ENCODE measurements at places on chromosomes 7 and 10.

- no peak for DNase-seq
Observed at GRCh38 chr10:125661941-125662515, 20.9 kb downstream of the TEX36 start.

DNA sequence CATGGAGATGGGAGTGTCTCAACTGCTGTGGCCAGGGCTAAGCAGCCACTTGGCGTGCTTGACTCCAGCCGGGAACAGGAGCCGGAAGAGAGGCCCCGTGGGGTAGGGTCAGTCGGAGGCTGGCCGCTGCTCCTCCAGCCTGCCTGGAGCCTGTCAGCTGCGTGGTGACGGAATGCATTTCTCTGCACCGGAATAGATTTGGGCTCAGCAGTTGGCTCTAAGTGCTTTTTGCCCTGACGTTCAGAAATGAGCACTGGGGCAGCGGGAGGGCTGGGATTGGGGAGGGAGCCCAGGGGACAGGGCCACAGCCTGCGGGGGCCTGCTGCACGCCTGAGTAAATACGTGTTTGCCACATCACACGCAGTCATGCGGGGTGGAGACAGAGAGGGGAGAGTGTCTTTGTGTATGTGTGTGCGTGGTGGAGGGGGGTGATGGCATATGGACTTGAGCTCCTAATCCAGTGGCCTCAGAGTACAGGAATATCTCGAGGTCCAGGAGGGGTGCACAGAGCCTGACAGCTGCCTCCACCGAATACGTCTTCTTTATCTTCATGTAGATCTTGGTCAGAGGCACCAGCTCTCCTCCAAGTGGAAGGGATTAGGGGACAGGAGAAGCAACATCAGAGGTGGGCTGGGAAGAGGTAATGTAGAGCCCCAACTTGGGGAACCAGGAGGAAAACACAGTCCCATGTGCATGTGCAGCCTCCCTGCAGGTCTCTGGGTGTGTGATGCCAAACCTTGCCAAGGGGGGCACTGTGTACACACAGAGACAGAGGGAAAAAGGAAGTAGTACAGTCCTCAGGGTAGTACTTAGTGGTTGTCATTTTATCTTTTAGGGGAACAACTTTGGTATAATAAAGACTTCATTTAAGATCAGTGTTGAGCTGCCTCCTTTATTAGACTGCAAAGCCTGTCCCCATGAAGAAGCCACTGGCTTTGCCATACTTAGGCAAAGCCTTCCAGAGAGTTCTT, 151.4 kb downstream of the CDH23 start:
- DNase-seq, result no peak

DNA sequence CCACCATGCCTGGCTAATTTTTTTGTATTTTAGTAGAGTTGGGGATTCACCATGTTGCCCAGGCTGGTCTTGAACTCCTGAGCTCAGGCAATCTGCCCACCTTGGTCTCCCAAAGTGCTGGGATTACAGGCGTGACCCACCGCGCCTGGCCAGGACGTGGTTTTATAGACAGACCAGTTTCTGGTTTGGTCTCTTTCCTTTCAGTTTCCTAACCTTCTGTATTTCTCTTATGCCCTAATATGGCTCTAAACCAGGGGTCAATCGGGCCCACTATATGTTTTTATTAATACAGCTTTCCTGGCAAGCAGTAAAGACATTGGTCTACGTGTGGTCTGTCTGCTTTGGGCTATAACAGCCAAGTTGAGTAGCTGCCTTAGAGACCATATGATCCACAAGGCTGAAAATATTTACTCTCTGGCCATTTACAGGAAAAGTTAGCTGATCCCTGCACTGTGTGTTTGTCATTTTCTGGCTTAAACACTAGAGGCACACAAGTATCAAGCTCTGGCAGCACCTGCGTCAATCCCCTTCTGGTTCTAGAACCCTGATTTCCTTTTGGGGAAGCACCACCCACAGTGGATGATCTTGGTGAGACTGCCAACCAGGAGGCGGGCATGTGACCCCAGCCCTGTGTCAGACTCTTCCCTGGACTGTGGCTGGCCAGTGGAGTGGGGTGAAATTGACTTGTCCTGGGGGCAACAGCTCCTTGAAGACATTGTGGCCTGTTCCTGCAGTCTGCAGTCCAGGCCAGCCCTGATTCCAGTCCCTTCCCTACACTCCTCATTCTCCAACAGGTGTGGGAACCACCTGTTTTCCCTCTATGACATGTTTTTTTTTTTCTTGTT, 497.2 kb downstream of the PLXNA4 start:
- DNase-seq, result no peak

GRCh38 chr7:118324790-118325449, 100.4 kb downstream of the ANKRD7 start:
- DNase-seq, result no peak

DNA sequence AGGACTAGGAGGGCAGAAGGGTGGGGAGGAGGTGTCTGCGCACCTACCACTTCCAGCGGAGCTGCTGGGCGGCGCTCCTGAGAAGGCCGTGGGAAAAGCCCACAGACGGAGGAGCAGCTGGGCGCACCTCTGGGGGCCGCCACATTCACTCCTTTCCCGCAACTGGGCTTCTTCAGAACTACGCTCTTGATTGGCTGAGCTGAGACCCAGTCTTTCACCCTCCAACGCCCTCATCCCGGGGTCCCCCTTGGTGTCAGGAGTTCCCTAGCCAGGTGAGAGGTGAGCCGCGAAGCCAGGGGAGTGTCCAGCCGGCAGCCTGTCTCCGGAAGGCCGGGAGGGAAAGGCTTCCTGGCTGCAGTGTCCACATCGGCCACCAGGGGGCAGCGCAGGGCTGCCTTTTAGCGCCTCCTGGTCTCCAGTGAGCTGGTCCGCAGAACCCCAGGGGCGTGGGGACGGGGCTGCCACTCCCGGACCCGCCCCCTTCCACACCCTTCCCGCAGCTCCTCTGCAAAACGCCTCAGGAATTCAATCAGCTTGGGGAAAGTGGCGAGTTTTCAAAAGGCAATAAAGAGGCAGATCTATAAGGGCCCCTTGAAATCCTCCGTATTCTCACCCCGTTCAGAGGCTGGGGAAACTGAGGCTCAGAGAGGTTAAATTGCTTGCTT, 98.8 kb downstream of the CHST15 start:
- no peak for DNase-seq
